Inflammatory macrophage treated with lipopolysaccharide for 4 hours (primary cell): ENCODE measurements at places on chromosomes 2 and 18.

DNA sequence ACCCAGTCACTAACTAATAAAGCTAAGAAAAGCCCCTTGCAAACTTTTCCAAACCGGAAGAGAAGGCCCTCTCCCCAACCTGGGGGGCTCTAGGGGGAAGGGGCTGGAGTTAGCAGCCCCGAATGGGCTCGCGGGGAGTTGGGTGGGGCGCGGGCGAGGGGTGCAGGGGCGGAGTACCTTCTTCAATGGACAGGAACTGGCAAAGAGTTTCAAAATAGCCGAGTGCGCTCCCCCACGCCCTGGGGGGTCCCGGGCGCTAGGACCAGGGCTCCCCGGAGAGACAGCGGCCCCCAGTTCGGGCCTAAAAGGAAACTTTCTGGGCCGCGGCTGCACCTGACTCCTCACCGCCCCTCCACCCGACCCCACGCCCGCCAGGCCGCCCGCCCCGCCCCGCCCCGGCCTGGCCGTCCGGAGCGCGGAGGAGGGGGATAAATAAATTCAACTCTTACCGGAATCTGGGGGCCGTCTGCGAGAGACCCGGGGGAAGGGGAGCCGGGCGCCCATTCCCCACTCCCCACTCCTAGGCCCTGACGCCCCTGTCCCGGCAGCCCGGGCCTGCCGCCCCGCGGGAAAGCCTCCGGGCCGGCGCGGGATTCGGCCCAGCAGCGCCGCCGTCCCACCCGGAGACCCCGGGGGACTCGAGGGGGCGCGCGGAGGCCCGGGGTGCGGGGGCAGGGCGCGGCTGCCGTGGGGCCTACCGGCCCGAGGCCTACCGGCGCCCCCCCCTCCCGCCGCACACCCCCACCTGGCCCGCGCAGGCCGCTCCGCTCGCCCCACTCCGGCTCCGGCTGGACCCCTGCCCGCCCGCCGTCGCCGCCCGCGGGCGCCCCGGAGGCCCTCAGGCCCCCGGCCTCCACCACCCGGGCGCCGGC, 868 bp downstream of the INO80D start:
- DNase-seq: peak; percentile 40

DNA sequence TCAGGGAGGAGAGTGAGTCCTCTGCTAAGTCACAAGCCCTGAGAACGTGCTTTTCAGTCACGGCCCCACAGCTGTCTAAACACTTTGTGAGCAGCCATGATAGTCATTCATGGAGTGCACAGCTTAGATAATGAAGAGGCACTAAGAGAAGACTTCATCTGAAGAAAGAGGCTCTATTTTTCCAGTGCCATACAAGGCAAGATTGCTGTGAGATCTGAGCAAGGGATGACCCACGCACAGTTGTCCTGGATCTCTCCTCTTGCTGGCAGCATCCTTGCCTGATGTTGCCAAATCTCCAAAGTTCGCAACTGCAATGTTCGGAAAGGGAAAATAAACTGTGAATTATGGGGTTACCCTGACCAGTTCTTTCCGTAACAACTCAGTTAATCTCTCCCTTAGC, 418.7 kb downstream of the MEIS1 start:
- DNase-seq: no peak

DNA sequence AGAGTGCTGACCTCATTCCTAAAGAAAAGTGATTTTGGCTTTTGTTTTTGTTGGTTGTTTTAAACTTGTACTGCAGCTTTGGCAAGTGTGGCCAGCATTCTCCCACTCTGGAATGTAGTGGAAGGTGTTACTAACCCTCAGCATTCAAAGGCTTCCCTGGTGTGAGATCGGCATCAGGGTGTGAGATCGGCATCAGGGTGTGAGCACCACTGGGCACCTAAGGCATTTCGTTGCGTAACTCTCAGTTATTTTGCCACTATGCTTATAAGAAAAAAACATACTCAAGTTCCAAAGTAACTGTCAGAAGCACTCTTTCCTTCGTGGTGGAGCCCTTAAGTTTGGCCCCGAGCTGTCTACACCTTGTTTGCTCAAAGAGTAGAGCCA, 1.7 kb downstream of the CYBRD1 start:
- DNase-seq: no peak

DNA sequence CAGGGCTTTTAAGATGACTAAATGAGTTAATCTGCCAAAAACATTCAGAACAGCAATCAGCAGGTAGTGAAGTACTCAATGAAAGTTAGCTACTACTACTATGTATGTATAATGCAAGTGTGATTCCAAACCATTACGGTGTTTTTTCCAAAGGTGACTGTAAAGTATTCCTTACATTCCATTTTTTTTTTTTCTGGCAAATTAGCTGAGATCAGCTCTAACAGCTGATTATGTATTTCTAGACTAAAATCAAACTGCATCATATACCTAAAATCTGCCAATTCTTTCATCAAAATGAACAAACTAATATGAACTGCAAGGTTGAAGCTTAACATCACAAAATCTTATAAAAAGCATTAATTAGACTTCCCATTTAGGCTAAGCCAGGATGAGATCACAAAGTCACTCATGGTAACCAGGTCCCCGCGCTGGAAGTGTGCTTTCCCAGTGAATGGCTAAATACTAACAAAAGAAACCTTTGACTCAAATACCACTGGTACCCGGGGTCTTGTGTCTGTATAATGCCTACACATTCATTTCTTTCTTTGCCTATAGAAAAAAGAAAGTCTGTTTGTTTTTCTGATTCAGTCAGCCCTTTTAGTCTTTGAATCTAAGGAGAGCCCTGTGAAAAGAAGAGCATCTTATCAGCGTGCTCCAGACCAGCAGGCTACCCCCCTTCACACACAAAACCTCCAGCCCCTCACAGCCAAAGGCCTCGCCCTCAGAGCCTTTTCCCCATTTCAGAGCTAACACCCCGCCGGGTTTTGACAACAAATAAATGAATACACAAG, 88.3 kb downstream of the RBMS1 start:
- DNase-seq: no peak

- no peak for DNase-seq
Measured at GRCh38 chr2:101130081-101130480, 21.1 kb downstream of the TBC1D8 start.
